ENCODE measurements at places on chromosomes 12 and 14.

DNA sequence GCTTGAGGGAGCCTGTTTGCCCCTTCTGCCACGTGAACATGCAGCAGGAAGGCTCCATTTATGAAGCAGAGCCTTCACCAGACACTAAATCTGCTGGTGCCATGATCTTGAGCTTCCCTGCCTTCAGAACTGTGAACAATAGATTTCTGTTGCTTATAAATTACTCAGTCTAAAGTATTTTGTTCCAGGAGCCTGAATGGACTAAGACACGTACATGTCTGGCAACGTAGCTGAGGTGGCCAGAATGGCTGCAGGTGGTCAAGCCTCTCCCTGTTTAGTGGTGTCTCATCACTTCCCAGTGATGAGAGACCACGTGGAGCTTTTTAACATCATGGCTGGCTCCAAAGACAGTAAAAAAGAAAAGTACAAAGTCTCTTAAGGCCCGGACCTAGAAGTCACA, 32.2 kb upstream of the SLC38A2 start:
- no peak for DNase-seq

DNA sequence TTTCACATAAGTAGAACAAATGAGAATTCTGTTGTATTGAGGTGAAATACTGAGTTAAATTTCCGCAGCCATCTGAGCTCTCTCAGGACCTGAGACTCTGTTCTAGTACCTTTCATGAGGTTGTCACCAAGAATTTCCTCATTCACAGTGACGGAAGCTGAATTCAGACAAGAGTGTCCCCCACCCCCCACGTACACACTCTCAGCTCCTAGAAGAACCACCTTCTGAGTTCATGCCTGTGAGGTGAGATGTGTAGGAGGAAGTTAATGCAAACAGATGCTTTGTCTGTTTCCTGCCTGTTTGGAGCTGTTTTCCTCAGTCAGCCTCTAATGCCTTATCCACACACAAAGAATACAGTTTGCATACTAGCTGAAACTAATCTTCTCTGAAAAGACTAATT, 18.2 kb downstream of the BICDL1 start:
- DNase-seq = peak; percentile 27

- no peak for DNase-seq
These were observed 214.1 kb downstream of the DUSP6 start for GRCh38 chr12:89138048-89138852.

GRCh38 chr12:13404631-13405473, 208.3 kb downstream of the EMP1 start:
- no peak for DNase-seq

- DNase-seq = no peak
These were observed 63.9 kb downstream of the ITPK1 start for GRCh38 chr14:93051600-93052546.

- no peak for DNase-seq
These were observed 114.4 kb upstream of the EGLN3 start for GRCh38 chr14:34065236-34065635.

- no peak for DNase-seq
These were observed 117.6 kb downstream of the SCARB1 start for GRCh38 chr12:124745891-124746570.

GRCh38 chr12:120536064-120536791, 2.1 kb downstream of the RNF10 start:
- no peak for DNase-seq

Measured in activated CD8-positive, alpha-beta memory T cell treated with anti-CD3 and anti-CD28 coated beads for 1 hour (primary cell).